ENCODE measurements at places on chromosomes 12 and 14.

DNA sequence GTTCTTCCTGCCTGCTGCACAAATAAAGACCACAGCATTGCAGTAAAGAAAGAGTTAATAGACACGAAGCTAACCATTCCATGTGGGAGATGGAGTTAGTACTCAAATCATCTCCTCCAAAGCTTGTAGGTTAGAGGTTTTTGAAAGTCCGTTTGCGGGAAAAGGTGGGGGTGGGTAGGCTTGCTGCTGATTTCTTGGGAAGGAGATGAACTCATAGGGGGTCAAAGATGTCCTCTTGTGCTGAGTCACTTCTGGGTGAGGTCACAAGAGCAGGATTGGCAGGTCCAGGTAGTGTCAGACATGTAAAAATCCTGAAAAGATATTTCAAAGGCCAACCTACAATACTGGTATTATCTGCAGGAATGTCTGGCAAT is 66.4 kb downstream of the PTHLH start:
- no peak for DNase-seq

DNA sequence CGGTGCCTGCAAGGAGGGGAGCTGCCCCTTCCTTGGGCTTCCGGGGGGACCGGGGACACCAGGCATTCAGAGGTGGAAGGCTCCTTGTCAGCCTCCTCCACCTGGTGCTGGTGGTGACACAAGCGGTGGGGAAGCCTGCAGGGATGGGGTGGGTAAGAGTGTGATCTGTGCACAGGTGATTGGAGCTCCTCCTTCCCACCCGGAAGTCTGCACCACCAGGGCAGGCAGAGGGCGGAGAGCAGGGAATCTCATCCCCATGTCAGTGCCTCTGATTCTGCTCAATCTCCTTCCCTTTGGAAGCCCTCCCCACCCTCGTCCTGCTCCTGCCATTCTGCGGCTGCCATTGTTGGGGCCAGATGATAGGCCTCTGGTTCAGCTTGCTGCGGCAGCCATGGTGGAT is 238.1 kb upstream of the CRY1 start:
- no peak for DNase-seq

GRCh38 chr12:98861251-98861650 is 216.2 kb downstream of the APAF1 start:
- DNase-seq, result no peak

DNA sequence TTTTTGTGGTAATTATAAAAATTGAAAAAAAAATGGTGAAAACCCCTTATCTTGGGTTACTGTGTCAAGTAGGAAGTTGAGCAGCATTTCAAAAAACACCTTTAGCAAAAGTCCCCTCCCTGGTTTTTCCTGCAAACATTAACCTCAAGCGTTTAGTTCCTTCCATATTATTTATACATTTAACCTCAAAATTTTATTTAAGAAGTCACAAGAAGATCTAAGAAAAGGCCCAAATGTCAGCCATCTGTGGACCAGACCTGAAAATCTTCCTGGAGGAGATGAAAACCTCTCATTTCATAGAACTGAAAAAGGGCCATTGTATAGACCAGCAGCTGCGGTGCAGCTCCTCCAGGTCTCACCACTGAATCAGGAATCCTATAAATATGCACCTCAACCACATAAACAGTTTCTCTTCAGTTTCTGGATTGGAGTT is 40.4 kb upstream of the BTG1 start:
- peak; percentile 43 for DNase-seq

Measured in GM12865 (cell line).